ENCODE measurements at places on chromosomes 12 and 14.

DNA sequence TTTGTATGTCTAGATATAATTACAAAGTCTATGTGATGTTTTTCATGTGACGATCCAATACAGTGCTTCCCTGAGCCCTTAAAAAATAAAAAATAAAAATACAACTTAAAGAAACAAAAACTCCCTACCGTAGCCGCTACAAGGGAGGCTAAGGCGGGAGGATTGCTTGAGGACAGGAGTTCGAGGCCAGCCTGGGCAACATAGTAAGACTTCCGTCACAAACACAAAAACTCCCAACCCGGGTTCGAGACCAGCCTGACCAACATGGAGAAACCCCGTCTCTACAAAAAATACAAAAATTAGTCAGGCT is 669 bp upstream of the CDKN3 start:
- no peak for DNase-seq

DNA sequence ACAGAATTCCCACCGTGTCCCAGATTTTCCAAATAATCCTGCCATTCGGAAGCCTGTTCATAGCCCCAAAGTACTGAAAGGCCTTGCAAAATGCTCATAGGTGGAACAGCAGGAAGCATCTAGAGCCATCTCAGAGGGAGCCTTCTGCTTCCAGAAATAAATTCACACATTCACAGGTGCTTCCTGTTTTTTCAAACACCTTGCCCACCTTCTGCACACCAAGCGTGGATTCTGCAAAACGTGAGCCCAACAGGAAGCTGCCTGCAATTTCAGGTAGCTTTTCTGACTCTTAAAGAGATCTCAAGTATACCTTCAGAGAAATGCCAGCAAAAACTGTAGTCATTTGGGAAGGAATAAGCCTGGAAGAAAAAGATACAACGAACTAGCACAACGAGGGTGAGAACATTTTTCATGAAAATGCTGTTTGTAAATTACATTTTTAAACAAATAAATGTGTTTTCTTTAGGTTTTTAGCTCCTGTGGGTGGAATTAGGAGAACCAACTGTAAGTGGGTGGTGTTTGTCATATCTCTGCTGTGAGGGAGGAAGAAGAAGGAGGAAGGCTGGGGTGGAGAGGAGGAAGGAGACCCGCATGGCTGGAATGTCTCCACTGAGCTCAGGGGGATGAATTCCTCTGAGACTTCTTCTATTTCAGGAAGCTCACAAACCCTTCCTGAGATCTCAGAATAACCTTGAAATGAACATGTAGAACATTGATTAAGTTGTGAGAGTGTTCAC is at the start of gene IFNG-AS1:
Gene IFNG-AS1 (plus strand): TSS at position 264 of the 737 bp plus-strand sequence.
- no peak for DNase-seq

GRCh38 chr12:112796067-112796466 is 4.5 kb downstream of the RPH3A start:
- no peak for DNase-seq

- no peak for DNase-seq
These were observed 4.6 kb downstream of the FOXJ2 start for GRCh38 chr12:8037046-8037663.

DNA sequence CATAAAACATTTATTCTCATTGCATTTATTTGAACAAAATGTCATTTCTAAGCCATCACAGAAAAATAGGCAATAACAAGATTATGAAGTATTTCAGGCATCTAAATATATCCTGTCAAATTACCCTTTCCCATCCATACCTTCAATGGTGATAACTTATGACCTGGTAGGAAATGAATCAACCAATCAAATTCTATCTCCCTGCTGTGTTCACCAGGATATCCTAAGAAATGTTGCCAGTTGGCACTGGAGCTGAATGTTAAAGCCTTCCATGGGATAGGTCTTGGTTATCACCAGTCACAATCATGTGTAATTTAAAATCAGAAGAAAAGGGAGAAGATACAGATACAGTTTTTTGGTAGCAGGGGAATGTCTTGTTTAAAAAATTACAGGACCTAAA is 23.7 kb downstream of the BMP4 start:
- no peak for DNase-seq
